Heart left ventricle (tissue), 16 donors: ENCODE measurements at places on chromosomes 5 and 9. TPM values are rescaled to one million over a fixed set of nuclear protein-coding genes. Genes with fewer than 3 reads are reported as not detected.

Gene GPX8
- 8.3 TPM for total RNA-seq

Gene NME5
- total RNA-seq: 4.5 TPM

Gene ORM2
- not detected for total RNA-seq

Gene INPP5E
- total RNA-seq: 10.3 TPM

DNA sequence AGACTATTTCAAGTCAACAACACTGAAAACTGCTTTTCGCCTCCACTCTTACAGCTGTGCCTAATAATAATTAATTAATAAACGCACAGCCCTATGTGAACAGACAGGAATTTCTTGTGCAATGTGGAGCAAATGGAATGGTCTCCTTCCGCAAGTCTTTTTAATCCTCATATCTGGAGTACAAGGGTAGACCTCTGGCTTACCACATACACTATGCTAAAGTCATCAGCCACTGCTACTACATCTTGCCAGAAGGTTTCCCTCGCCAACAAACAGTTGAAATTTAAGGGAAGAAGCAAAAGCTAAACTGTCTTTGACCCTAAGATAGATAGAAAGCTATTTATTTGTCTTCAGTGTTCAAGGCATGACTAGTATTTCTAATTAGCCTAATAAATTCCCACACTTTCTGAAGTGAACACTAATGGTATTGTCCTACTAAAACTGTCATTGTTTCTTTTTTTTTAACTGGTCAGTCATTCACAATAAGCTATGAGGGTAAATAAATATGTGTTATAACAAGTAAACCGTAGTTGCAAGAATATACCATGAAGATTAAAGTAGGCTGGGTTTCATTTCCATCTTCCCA is 63.9 kb downstream of the GOLPH3 start:
- no peak overlapping the region for H3K4me3 ChIP-seq
- H3K4me1 ChIP-seq: peaks cover under 1% of the 10 kb centered on the region
- no peak overlapping the region for H3K27ac ChIP-seq

GRCh38 chr5:153835891-153836515 is 202.7 kb downstream of the FAM114A2 start:
- no peak overlapping the region for H3K4me3 ChIP-seq
- H3K36me3 ChIP-seq: no peaks in the 10 kb centered on the region
- H3K27ac ChIP-seq: no peak overlapping the region

- H3K4me1 ChIP-seq: no peaks in the 10 kb centered on the region
- no peaks in the 10 kb centered on the region for H3K27me3 ChIP-seq
- no peak overlapping the region for H3K4me3 ChIP-seq
- H3K36me3 ChIP-seq: no peaks in the 10 kb centered on the region
- DNase-seq: no peak
Measured at GRCh38 chr5:104111632-104112031, 549.0 kb upstream of the NUDT12 start.

DNA sequence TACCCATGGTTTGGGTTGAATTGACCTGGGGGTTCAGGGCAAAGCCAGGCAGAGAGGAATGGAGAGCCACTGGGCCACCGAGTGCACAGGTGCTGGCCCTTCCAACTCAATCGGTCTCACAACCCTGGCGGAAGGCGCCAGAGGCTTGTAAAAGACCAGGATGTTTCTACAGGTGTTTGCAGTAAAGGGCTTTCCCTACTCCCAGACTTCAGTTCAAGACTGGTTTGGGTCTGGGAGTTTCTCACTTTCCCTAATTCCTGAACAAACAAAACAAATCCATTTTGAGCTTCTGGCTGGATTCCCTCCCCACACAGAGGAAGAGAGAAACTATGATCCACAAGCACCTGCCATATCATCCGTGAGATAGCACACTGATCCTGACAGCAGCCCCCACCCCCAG is 125.2 kb upstream of the KLF4 start:
- H3K27ac ChIP-seq: no peak overlapping the region
- no peaks in the 10 kb centered on the region for H3K27me3 ChIP-seq
- H3K36me3 ChIP-seq: no peaks in the 10 kb centered on the region
- no peaks in the 10 kb centered on the region for H3K4me1 ChIP-seq

DNA sequence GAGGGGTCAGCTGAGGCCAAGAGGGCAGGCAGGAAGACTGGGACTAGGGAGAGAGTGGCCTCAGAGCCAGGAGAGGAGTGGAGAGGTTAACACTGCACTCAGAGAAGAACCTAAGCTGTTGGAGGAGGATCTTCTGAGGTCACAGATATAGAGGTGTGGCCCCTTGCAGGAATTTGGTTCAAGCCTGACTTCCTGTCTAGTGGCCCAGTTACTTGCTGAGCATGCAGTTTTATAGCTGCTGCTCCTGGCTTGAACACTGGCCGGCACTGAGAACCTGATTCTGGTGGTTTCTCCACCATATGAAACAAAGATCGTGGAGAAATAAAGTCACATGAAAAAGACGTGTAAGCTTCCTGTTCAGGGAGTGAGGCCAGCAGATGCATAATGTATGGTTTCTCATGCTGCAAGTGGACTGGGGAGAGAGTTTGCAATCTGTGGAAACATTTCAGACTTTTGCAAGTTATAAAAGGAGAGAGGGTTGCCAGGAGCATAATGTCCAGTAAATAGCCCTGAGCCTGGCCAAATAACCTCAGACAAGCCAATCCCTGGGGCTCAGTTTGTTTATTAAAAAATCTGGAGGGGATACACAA is 82.6 kb downstream of the GALNT10 start:
- no peak overlapping the region for H3K4me3 ChIP-seq
- H3K36me3 ChIP-seq: no peaks in the 10 kb centered on the region
- H3K27me3 ChIP-seq: no peaks in the 10 kb centered on the region
- no peaks in the 10 kb centered on the region for H3K4me1 ChIP-seq

DNA sequence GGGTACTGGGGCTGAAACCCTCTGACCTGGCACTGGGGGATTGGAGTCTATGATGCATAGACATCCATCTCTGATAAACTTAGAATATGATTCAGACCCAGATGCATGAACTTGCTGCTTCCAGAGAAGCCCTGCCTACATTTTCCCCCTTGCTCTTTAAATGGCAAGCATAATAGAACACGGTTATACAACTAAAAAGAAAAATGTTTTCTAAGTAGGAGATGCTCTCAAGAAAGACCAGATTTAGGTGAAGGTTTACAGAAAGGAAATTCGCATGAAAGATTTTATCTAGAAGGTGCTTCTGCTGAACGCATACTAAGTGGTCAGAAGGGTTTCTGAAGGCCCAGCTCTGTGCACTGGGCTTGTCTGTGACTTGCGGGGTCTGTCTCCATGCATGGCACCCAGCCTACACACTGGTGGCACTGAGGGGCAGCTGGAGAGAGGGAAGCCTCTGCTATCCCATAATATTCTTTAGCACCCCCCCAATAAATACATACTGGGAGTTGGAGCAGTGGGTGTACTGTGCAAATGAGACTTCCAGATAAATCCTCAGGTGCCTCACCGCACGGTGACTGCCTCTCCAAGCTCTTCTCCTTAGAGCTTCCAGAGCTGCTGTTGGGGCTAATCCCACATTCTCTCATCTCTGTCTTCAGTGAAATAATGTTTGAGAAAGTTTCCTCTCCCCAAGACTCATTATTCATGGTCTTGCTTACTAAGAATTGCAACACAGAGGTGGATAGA is 114.6 kb downstream of the FSTL4 start:
- DNase-seq: no peak
- no peak overlapping the region for H3K4me3 ChIP-seq
- H3K27me3 ChIP-seq: no peaks in the 10 kb centered on the region

DNA sequence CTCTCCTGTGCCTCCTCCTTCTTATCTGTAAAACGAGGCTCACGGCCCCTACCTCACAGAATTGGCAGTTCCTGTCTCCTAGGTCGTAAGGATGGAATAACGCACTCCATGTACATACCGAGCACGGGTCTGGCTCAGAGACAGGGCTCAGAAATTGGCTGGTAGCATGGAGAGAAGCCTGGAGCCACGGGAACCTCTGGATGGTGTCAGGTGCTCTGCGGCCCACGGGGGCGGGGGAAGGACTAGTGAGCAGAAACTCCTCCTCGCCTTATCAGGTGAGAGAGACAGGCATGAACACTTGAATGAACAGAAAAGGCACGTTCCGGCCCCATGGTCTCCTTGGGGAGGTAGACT is 15.4 kb upstream of the C5orf47 start:
- peaks cover 13% of the 10 kb centered on the region for H3K4me1 ChIP-seq
- no peaks in the 10 kb centered on the region for H3K27me3 ChIP-seq
- H3K36me3 ChIP-seq: no peaks in the 10 kb centered on the region
- peak overlapping the region; percentile 68 for H3K27ac ChIP-seq

DNA sequence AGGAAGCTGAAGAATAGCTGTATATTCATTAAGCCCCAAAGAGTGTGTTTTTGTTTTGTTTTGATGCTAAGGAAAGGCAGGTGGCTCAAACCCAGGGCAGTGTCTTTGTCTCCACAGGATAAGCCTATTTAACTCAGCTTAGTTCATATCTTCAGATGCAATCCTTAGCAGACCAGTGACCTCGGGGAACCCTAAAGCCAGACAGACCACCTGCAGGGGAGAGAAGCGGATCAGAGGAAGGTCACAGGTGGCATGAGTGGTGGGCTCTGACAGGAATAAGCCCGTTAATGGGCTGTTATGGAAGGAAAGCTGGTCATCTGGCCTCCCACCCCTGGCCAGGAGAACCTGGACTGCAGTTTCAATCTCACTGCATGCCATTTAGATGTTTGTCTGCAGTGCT is 30.8 kb downstream of the TAS2R1 start:
- H3K4me3 ChIP-seq: no peak overlapping the region
- H3K27ac ChIP-seq: no peak overlapping the region
- no peaks in the 10 kb centered on the region for H3K36me3 ChIP-seq
- no peaks in the 10 kb centered on the region for H3K27me3 ChIP-seq

DNA sequence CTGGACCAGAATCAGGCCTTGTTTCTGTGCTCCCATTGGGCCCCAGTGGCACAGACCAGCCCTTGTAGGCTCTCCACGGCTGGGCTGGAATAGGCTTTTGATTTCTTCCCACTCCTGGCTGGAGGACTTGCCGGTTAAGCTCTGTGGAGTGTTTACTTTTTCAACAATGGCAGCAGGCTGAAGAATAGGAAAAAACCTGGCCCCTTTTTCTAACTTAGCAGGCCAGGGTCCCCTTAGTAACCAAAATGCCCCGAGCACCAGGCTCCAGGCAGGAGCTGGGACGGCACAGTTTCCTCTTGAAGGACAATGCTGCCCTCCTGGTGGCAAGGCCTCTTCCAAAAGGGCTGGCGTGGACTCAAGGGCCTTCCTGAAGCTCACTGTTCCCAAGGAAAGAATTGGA is 230.3 kb downstream of the CRB2 start:
- no peaks in the 10 kb centered on the region for H3K27me3 ChIP-seq
- DNase-seq: no peak
- H3K4me3 ChIP-seq: no peak overlapping the region
- H3K36me3 ChIP-seq: peaks cover 4% of the 10 kb centered on the region
- H3K27ac ChIP-seq: no peak overlapping the region

DNA sequence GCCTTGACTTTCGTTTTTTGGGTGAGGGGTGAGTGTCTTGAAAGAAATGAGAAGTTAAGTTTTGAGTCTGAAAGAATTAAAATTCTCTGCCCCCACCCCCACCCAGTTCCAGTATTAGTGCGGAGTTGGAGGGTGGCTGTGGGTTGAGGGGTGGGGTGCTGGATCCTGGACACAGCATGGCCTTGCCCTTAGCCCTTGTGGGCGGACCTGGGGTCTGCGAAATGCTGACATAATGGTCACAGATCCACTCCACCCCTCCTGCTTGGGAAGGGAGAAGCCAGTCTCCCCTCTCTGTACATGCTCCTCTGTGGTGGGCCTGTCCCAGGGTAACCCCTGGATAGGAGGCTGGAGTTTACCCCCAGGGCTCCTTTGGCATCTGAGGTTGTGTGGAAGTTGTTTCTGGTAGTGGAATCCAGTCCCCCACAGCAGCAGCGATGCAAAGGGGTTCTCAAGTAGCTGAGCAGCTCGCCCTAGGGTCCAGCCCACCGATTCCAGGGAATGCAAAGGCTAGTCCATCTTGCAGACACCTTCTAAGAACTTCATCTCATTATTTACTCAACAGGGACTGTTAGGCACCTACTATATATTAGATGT is 42.8 kb upstream of the TCF7 start:
- peaks cover 7% of the 10 kb centered on the region for H3K4me1 ChIP-seq
- no peak for DNase-seq
- H3K4me3 ChIP-seq: peak overlapping the region; percentile 47
- no peaks in the 10 kb centered on the region for H3K27me3 ChIP-seq
